Muscle of arm (tissue), 14 donors: ENCODE measurements at places on chromosomes 3 and 15. TPM values are rescaled to one million over a fixed set of nuclear protein-coding genes. Genes with fewer than 3 reads are reported as not detected.
A peak's percentile ranks its signal among the peaks of the same experiment; 100 is the strongest.

SCN11A gene
- 3.4 TPM for polyA plus RNA-seq

EPHB3 gene
- polyA plus RNA-seq, result 45.3 TPM

CYP1A2 gene
- 0.28 TPM for polyA plus RNA-seq

SLC24A5 gene
- polyA plus RNA-seq, result not detected

ASB14 gene
- 1.7 TPM for polyA plus RNA-seq

DNA sequence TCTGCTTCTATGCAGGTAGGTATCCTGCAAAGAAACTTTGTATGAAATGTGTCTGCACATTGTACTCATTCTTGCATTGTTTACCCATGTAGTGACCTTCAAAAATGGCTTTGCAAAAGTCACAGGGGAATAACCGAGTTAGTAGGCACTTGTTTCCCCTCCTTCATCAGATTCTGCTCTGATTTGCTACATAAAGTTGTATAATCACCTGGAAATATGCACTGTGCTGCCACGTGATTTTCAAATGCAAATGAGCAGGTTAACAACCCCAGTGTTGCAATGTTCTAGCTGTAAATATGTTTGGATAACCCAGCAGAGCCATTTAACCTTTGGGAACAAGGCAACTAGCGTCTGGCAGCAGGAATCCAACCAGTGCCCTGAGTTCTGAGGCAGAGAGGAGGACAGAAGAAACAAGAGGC lies at the start of gene KNG1:
TSS of gene KNG1 (plus strand) at position 321 of the 419 bp plus-strand sequence. CDS start 184 bp downstream, outside the sequence.
- no peak for DNase-seq

DNA sequence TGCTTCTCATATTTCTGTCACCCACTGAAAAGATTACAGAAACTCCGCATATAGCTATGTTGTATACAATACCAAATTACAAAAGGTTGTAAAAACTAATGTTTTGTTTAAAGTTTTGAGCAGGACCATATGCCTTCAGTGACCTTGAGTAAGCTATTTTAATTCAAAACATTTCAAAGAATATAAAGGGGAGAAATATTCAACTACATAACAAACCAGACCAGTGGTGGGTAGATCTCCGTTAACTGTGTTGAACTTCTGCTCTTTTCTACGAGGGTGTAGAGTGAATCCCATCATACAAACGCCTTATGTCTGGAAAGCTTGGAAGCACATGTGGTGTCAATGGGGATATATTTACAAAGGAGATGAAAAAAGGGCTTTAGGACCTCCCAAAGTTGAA lies 68.4 kb upstream of the NR2F2 start:
- DNase-seq, result no peak

GRCh38 chr3:57794501-57794900 lies 38.4 kb downstream of the SLMAP start:
- no peak for DNase-seq

DNA sequence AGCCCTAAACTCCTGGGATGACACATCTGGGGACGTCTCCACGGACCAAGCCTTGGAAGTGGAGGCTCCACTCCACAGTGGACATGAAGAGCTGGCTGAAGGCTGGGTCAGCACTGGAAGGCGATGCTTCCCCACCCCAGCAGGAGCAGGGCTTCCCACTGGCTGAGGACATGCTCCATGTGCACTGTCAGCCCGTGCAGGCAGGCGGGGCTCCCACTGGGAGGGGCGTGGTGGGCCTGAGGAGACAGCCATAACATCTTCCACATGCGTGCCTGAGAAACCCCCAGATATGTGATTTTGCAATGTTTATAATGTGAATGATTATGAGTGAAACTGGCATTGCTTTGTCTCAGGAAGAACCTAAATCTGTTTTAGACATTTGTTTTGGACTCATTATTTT lies 231.3 kb downstream of the KLF13 start:
- no peak for DNase-seq

GRCh38 chr15:68888419-68888818 lies 41.9 kb upstream of the SPESP1 start:
- DNase-seq, result no peak

GRCh38 chr3:50435371-50436113 lies 67.9 kb downstream of the CACNA2D2 start:
- no peak for DNase-seq

DNA sequence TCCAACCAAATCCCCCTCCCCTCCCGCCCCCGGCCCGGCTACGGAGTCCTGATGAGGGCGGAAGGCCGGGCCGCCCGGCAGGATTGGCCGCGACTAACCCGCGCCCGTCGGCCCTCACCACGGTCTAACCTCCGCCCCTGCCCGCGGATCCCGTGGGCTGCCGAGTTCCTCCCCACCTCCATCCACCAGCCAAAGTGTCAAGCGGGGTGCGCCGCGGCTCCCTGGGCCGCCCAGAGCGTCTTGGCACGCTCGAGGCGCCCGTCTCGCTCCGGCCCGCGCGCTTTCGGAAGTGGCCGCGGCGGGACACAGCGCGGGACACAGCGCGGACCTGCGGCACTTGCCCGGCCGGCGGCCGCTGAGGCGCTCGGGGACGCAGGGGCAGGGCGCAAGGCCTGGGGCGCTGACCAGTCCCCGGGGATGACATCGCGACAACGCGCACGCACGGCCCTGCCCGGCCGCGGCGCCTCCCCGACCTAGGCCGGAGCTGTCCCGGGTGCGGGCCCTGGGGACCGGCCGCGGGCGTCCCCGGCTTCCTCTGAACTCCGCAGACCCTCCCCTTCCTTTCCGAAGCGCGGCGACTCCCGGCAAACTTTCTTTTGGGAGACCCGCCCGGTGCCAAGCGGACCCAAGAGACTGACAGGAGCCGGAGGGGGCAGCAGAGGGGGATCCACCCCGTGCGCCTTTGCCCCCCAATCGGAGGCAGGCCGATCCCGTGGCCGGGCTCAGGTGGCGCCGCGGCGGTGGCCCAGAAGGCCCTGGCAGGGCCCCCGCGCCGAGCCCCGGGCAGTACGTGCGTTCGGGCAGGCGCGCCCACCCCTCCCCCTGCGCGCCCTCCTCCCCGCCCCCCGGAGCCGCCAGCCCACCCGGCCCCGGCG lies 112.8 kb upstream of the ICE2 start:
- DNase-seq, result peak; percentile 37

- no peak for DNase-seq
Observed at GRCh38 chr3:134419214-134419959, 45.1 kb upstream of the AMOTL2 start.

DNA sequence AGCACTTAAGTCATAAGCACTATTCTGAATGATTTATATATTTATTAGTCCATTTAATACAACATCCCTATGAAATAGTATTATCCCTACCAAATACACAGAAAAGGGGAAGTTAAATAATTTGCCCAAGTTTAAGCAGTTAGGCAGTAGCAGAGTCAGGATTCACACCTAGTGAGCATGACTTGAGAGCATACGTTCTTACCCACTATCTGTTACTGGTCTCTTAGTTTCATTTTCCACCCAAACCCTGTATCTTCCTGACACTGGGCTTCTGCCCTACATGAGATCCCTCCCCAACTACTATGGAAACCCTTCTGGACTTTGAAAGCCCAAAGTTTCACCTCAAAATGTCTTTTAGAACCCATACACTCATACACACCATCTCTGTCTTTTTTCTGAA lies 4.4 kb upstream of the ATOSA start:
- no peak for DNase-seq

DNA sequence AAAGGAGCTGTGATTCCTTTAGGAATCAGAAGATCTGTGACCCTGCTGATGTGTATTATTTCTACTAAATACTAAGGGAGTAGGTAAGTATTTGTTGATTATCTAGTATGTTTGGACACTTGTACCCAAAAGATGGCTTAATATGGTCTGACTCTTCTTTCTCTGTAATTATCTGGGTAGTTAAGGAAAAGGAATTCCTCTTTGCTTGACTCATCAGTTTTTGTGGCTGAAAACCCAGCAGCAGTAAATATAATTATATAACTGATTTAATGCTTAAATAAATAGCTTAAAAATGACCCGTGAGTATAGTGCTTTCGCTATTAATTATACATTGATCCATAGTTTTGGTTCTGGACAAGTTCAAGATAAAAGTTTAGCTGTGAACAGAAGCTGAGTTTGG lies 155.8 kb downstream of the LRTM1 start:
- no peak for DNase-seq

- DNase-seq, result no peak
Observed at GRCh38 chr3:61684386-61684785, 123.0 kb downstream of the PTPRG start.
